Hippocampal formation (tissue), 2 donors: ENCODE measurements at places on chromosomes 3 and 15.

- DNase-seq, result no peak
These were observed 66.5 kb upstream of the FNDC3B start for GRCh38 chr3:171972871-171973348.

DNA sequence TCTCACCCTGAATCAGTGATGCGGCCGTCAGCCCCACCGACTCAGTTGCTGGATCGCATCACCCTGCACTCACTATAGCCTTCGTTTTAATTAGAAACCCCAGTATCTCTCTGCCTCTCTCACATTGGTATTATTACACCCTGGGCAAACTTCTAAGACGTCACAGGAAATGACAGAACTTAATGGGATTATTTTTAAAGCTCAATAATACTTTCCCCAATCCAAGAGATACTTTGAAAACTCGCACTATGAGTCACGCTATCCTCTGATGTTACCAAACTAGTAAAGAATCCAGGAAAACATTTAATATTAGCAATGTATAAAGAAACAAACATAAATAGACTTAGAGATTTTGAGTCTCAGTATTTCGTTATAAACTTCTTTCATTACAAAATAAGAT, 36.6 kb downstream of the RUBCN start:
- DNase-seq, result no peak

DNA sequence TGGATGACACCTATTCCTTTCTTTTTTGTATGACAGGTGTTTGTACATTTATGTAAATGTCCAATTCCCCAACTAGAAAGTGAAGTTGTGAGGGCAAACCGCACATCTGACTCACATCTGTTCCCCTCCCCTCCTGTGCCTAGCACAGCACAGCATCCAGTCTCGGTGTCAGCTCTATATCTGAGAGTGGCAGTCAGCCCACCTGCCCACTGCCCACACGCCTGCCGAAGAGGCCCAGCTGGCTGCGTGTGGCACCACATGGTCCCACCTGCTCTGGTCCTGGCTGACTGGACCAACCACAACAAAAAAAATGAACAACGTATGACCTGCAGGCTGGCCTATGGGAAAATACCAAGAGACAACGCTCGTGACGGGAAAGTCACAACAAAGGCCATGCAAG, 62.8 kb downstream of the XXYLT1 start:
- no peak for DNase-seq

GRCh38 chr15:25171111-25171811, 216.5 kb downstream of the SNRPN start:
- DNase-seq, result no peak

DNA sequence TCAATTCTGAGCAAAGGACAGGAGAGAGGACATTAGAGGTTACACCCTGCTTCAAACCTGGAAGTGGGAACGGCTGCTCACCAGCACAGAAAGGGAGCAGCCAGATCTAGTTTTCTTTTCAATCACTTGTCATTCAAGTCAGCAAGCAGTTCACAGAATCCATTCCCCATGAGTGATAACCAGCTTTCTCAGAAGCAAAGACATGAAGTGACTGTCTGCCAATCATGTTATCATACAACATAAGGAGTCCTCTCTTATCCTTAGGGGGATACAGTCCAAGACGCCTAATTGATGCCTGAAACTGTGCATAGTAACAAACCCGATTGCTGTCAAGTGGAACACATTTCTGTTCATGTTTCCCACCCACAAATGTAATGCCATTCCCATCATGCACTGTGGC, 54.7 kb downstream of the FAM98B start:
- no peak for DNase-seq

GRCh38 chr3:190848870-190849269, 13.6 kb downstream of the GMNC start:
- no peak for DNase-seq

GRCh38 chr3:143443851-143444331, 324.3 kb downstream of the CHST2 start:
- DNase-seq, result no peak

DNA sequence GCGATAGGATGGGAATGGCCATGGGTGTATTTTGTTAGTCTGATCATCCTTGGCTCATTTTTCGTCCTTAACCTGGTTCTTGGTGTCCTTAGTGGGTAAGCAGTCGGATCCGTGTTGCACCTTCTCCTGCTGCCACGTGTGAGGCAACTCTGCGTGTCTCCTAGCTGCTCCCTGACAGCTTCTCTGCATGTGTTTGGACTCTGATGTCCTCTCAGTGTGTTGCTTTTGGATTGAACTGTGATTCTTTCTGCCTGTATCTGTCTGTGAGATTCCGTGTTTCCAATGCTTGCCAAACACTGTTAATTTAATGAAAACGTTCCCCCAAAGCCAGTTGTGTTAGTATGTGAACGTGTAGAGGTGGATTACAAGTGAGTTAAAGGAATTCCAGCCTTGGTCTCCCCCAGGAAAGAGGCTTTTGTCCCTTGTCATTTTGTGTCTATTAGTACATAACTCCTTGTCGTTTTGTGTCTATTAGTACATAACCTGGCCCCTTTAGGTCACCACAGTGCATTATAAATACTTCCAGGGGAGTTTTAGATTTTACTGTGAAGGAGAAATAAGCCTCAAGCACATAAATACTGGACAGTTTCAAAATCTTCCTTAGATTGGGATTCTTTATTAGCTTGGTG, 172.4 kb downstream of the CHDH start:
- DNase-seq, result no peak

- no peak for DNase-seq
These were observed 15.8 kb downstream of the SLC12A1 start for GRCh38 chr15:48221885-48222284.

DNA sequence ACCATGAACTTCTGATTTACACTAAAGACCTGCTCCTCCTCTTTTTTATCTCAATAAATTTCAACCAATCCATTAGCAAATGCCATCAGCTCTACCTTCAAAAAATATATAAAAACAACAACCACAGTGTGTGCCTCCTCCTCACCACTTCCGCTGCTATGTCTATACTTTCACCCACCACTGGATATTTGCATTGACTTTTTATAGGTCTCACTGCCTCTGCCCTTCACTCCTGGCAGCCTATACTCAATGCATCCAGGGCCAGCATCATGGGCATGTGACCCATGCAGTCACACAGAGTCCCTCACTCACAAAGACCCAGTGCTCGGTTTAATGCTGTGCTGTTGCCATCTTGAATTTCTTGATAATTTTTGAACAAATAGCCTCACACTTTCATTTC, 53.5 kb upstream of the CCDC54 start:
- no peak for DNase-seq

DNA sequence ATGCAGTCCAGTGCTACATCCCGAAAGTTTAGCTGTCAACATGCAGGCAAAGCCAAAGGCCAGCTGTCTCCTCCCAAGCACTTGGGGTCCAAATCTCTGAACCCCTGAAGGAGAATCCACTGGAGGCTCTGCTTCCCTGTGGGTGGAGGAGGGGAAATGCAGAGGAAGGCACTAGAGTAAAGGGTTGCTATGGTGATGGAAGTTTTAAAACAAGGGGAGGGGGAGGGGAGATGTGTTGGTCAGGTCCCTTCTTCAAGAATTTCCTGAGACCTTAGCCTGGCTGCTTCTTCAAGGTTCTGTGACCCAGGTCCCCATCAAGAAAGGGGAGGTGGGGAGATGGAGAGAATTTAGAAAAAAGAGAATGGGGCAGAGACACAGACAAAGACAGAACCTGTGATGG, 2.3 kb downstream of the CAMKV start:
- no peak for DNase-seq

DNA sequence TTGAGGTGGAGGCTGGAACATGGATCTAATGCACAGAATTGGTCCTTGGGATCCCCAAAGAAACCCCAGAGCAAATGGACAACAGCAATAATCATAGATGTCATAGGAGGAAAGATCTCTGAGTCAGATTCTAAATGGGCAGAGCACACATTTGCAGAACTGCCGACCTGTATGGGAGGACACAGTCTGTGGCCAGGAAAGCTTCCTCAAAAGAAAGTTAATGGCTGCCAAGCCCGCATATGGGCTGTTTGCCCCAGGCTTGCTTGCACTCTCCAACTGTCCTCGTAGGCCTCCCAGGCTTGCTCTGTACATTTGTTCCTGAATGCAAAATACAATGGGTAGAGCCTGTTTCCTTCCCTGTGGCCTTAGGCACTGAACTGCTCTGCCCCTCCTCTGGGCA, 102.0 kb upstream of the PLXNA1 start:
- no peak for DNase-seq

- no peak for DNase-seq
These were observed 65.5 kb downstream of the BBX start for GRCh38 chr3:107588217-107588616.

DNA sequence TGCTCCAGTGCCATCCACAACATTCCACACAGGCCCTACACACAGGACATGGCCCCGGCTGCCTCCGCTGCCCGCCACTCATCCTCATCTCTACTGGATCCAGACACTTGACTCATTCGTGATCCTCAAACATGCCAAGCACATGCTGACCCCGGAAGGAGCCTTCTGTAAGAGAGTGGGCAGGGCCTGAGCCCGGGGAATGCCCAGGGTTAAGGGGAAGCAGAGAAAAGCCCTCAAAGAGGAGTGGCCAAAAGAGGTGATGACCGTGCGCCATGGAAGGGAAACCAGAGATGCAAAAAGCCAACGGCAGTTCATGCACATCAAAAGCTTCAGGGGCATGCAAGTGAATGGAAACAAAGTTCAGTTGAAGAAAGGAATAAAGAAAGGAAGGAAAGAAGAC, 46.1 kb downstream of the RFTN1 start:
- no peak for DNase-seq

DNA sequence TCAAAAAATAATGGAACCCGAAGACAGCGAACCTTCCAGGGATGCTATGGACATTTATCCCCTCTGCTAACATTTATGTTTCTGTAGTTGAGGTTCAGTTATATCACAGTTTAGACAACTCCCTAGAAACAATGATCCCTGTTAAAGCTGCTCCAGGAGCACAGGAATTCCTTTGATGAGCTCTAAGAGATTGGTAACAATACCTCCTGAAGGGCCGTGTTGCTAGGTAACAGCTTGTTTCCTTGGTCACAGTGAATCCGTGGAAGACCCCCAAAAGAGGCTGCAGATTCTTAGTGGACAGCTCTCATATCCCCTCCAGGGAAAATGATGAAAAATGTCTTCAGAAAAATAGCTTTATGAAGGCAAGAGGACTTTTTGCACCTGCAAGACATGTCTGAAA, 160.2 kb downstream of the SERPINI1 start:
- DNase-seq, result no peak

- DNase-seq, result no peak
These were observed 43.2 kb downstream of the FGF12 start for GRCh38 chr3:192684151-192684550.

- DNase-seq, result no peak
These were observed 53.5 kb downstream of the AMOTL2 start for GRCh38 chr3:134320749-134321148.

DNA sequence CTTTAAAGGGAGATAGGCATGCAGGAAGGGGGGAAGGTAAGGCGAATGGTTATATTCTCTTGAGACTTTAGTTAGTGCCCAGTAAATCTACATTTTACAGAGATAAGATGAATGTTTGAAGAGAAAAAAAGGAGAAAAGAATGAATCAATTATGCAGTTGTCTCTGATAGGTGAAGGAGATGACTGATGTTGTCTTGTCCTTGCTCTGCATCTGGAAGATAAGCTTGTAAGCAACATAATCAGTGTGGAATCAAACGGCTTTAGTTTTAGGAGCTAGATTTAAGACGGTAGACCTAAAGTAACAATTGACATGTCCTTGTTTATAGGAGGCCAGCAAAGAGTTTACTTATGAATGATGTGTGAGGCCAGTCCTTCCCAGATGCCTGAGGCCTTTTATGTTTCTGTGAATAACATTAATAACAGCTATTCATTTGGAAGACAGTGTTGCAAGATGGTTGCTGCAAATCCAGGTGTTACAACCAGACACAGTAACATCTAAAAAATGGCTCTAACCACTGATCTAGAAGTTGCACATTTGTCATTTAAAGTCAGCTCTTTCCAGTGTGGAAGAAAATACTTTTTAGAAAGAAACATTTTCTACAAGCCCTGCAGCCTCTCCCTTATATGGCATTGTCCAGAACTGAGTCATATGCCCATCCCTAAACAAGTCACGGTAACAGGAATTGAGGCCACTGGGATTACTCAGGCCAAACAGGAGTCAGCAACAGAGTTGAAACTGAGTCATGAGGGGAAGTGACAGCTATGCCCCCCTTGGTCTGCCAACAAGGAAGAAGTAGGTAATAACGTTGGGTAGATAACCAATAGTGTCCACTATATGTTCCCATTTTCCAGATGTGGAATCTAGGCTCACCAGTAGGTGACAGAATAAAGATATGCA, 77.5 kb upstream of the FBN1 start:
- DNase-seq, result no peak

GRCh38 chr15:76941636-76942035, 10.1 kb downstream of the RCN2 start:
- DNase-seq, result no peak

- DNase-seq, result no peak
These were observed 89.7 kb upstream of the KLF13 start for GRCh38 chr15:31237043-31237324.

DNA sequence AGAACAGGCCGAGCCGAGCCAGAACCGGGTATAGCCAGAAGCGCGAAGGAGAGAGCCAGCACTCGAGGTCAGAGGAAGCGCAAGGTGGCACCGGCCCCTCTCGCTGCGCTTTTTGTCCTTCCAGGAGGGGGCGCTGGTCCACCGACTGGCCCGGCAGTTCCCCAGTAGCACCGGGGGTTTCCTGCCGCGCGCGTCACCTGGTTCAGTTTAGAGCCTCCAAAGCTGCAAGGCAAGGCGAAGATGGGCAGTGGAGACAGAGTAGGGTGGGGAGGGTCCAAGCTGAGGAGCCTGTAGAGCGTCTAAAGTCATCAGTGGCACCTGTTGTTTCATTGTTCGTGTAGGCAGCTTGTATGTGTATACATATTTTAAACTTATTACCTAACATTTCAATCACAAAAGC, 7.6 kb upstream of the NR2E3 start:
- no peak for DNase-seq

DNA sequence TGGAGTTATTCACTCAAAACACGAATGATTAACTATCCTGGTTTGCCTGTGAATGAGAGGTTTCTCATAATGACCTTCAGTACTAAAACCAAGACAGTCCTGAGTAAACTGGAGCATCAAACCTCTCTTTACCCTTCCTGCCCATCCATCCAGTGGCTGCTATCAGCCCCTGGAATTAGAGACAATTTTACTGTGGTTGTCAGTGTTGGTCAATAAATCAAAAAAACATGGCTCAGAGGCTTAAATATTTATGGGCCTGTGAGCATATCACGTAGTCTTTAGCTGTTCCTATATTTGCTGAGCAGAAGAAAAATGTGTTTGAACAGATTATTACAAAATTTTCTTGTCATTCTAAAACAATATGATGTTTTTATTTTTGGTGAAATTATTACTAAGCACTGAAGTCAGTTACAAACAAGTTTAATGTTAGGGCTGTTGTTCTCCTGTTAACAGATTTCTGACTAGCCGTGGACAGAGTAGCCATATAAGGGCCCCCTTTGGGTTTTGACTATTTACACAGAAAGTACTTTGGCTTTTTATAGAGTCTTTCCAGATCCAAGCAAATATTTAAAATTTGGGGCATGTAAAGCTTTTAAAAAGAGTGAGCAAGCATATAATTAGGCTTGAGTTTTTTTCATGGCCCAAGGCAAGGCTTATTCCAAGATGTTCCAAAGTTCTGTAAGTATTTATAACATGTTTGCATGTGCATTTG, 580.9 kb downstream of the DIPK2A start:
- DNase-seq, result no peak
